Activated naive CD8-positive, alpha-beta T cell treated with anti-CD3 and anti-CD28 coated beads, Interleukin-2, amount 50 U/mL, for 24 hours (primary cell): ENCODE measurements at places on chromosomes 3 and 15.
A peak's percentile ranks its signal among the peaks of the same experiment; 100 is the strongest.

DNA sequence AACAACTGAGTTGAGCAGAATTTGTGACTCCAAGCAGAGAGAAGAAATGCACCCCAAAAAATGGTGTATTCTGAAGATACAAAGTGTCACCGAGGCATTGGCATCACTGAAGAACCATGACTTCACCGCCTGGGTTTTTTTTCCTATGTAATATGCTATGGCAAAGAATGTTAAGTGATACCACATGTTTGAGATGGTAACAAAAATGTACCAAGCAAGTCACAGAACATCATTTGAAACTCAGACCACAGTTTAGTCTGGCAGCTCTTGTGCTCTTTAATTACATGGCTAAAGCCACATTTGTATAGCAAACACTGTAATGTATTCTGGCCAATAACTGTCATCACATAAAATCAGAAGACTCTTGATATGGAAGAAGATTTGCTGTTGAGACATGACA is 323.5 kb downstream of the ULK4 start:
- no peak for DNase-seq

DNA sequence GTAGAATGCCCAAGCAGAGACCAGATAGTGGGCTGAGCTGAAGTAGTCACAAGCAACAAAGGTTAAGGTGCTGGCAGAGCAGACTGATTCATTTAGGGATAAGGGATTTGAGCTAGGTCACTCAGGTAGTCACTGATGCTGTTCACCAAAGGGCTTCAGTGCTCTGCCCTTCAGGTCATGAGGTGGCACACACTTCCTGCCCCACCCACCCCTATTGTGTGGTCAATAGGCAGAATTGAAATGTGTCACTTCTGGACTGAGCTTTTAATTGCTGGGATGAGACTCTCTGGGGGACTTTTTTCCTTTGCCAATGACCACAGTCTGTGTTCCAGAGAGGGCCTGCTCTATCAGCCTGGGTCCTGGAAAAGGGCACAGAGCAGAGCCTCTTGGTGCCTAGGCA is 2.9 kb upstream of the DIS3L start:
- peak; percentile 10 for DNase-seq

DNA sequence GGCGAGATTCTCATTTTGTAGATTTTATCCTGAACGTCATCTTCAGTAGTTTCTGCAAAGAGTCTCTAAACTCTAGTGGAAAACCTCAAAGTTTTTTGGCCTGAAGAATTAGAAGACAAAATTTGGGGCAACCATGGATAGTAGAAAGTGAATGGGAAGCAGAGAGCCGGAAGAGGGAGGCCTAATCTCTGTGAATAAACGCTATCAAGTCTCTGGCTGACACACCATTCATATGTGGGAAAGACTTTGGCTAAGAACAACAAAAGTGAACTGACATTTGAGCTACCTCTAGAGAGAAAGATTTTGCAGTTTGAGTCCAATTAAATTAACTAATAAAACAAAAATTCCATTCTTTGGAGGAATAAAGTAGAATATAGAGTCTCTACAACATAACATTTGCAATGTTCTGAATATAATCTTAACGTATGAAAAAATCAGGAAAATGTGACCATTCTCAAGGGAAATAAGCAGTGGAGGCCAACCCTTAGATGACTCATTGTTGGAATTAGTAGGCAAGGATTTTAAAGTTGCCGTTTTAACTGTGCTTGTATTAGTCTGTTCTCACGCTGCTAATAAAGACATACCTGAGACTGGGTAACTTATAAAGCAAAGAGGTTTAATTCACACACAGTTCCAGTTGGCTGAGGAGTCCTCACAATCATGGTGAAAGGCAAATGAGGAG is 184.6 kb downstream of the C3orf38 start:
- DNase-seq: no peak

GRCh38 chr3:55406696-55407425 is 80.2 kb downstream of the WNT5A start:
- no peak for DNase-seq
